ENCODE measurements at places on chromosomes 7 and 10. TPM values are rescaled to one million over a fixed set of nuclear protein-coding genes. Genes with fewer than 3 reads are reported as not detected.

NPSR1 gene
- total RNA-seq: not detected

GRCh38 chr10:124735491-124736286, 8.5 kb downstream of the FAM53B start:
- no peak for DNase-seq

- DNase-seq: no peak
These were observed 22.6 kb downstream of the SGPL1 start for GRCh38 chr10:70838270-70838805.

- DNase-seq: no peak
These were observed 39.6 kb upstream of the SYPL1 start for GRCh38 chr7:106151459-106152312.

GRCh38 chr10:31594347-31594873, 275.4 kb downstream of the ZEB1 start:
- no peak for DNase-seq

GRCh38 chr10:70114902-70115301, 17.7 kb downstream of the AIFM2 start:
- no peak for DNase-seq

GRCh38 chr7:17159500-17160037, 138.9 kb upstream of the AHR start:
- peak; percentile 33 for DNase-seq

DNA sequence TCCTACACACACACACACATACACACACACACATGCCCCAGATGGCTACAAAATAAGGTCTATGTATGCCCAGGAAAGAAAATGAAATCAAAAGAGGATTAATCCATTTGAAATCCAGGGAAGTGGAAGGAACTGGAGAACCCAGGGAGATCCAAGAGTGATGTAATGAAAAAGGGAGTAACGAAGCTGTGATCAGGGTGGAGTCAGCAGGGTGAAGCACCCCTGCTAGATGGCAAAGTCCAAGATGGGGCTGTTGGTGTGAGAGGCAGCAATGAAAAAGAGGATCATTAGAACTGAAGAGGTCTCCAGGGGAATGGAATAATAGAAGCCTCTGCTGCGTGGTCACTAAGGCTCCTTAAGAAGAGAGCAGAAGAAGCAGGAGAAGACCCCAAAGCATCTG, 43.6 kb upstream of the IL6 start:
- no peak for DNase-seq

DNA sequence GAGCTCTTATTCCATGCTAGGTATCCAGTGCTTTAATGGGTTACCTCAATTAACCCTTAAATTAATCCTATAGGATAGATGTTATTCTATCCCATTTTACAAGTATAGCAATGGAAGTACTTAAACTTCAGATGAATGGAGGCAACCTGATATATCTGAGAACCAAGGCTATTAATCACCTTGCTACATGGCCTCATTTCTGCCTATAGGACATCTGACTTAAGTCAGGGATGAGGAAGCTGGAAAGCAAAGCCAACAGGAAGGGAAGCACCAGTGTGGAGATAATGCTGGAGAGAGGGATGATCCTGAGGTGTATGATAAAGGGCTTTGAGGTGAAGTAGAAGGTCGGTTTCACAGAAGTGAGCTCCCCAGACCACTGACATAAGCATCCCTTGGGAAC, 132.3 kb downstream of the CHN2 start:
- no peak for DNase-seq

CYP2C9 gene
- total RNA-seq: 0.17 TPM

METTL27 gene
- total RNA-seq: 2.3 TPM

GRCh38 chr10:112708461-112708860, 241.6 kb upstream of the TCF7L2 start:
- DNase-seq: no peak

GRCh38 chr10:104424719-104425118, 71.1 kb downstream of the CFAP58 start:
- DNase-seq: peak; percentile 15

DNA sequence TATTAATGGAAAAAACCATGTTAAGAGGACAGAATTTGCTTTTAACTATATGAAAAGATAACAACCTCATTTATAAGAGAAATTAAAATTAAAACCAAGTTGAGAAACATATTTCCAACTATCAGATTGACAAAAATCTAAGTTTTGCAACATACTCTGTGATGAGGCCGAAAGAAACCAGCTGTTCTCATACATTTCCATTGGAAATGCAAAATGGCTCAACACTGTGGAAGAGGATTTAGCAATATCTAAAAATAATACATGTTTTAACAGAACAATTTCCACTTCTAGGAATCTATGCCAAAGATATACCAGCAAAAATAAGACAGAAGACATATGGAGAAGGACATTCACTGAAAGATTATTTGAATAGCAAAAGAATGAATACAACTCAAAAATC, 268.8 kb downstream of the DYNC1I1 start:
- DNase-seq: no peak

SPDYE6 gene
- total RNA-seq: not detected

- no peak for DNase-seq
These were observed 2.8 kb downstream of the BET1 start for GRCh38 chr7:94001396-94001795.

KIF11 gene
- total RNA-seq: 57.3 TPM

RNF32 gene
- 2.6 TPM for total RNA-seq

DNA sequence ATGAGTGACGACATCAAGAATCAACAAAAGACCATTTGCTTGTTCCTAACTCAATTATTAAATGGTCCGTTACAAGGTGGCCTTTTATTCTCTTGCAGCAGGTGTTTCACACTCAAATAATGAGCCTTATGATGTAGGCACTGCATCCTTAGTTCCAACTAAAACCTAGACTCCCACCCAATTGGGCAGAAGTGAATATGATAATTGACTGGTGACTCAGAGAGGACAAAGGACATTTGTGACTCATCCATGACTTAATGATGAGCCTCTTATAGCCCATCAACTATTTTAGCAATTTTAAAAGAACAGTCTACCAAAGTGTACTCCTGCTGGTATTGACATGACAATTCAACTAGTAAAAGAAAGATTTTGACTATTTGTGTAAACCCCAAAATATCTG, 1027.8 kb upstream of the PHF14 start:
- no peak for DNase-seq

Measured in activated CD4-positive, alpha-beta memory T cell treated with anti-CD3 and anti-CD28 coated beads for 36 hours (primary cell).